ENCODE measurements at places on chromosomes 6 and 20. TPM values are rescaled to one million over a fixed set of nuclear protein-coding genes. Genes with fewer than 3 reads are reported as not detected.

The DZANK1 gene
- 1.1 TPM for total RNA-seq

GRCh38 chr6:47535316-47536225 is 58.0 kb downstream of the CD2AP start:
- DNase-seq, result no peak
- H3K4me1 ChIP-seq, result peaks cover 4% of the 10 kb centered on the region
- no peak overlapping the region for H3K4me3 ChIP-seq

DNA sequence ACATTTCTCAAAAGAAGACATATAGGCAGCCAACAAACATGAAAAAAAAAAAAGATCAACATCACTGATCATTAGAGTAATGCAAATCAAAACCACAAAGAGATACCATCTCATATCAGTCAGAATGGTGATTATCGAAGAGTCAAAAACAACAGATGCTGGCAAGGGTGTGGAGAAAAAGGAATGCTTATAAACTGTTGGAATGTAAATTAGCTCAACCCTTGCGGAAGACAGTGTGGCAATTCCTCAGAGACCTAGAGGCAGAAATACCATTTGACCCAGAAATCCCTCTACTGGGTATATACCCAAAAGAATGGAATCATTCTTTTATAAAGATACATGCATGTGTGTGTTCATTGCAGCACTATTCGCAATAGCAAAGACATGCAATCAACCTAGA is 303.8 kb upstream of the THEMIS start:
- DNase-seq, result no peak
- H3K36me3 ChIP-seq, result no peaks in the 10 kb centered on the region
- no peak overlapping the region for H3K27ac ChIP-seq
- no peaks in the 10 kb centered on the region for H3K27me3 ChIP-seq

The SRSF3 gene
- total RNA-seq, result 135 TPM

GRCh38 chr20:43915211-43916072 is 790 bp downstream of the TOX2 start:
- peak; percentile 26 for DNase-seq
- H3K27me3 ChIP-seq, result peaks cover 54% of the 10 kb centered on the region
- no peaks in the 10 kb centered on the region for H3K36me3 ChIP-seq
- H3K4me3 ChIP-seq, result peak overlapping the region; percentile 42

- H3K36me3 ChIP-seq, result no peaks in the 10 kb centered on the region
- no peaks in the 10 kb centered on the region for H3K27me3 ChIP-seq
- H3K4me3 ChIP-seq, result no peak overlapping the region
- DNase-seq, result no peak
Measured at GRCh38 chr20:60632391-60633262, 619.4 kb upstream of the CDH4 start.
